ENCODE measurements at places on chromosomes 6 and 20.
A peak's percentile ranks its signal among the peaks of the same experiment; 100 is the strongest.

GRCh38 chr6:5956939-5957338 is 49.8 kb downstream of the NRN1 start:
- DNase-seq: no peak

DNA sequence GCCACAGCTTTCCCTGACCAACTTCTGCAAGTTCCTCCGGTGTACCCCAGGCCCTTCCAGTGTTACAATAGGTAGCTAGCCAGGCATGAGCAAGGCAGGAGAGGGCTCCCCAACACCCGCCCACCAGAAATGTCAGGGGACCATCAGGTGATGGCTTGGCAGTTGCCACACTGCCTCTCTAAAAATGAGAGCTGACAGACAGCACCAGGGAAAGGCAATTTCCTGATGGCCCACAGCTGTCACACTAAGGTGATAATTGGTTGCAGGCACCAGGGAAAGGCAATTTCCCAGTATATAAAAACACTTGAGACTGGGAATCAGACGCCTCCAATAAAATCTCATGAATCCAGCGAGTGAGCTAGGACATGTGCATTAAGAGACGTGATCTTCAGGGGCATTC is 49.9 kb downstream of the PXDC1 start:
- no peak for DNase-seq

GRCh38 chr20:43722153-43722505 is 4.7 kb downstream of the GTSF1L start:
- no peak for DNase-seq

- DNase-seq: no peak
Observed at GRCh38 chr6:52588087-52588709, 11.3 kb upstream of the TRAM2 start.

DNA sequence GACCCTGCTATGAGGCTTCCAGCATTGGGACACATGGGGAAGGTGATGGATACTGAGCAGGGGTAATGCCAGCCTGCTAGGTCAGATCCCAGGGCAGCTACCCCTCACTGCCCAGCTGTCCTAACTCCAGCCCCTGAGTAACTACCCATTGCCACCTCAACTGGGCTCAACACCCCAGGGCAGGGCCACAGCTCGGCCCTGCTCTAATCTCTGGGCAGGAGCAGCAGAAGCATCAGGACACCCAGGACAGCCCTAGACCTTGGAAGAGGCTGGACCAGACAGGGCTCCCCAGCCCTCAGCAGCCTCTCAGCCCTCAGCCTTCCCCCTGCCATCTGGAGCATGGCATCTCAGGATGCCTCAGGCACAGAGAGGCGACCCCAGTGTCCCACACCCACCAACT is 67.4 kb upstream of the TOP1 start:
- DNase-seq: no peak

- DNase-seq: peak; percentile 5
Observed at GRCh38 chr6:48472091-48472490, 361.1 kb upstream of the PTCHD4 start.

GRCh38 chr20:51569815-51570738 is 27.6 kb upstream of the NFATC2 start:
- no peak for DNase-seq

DNA sequence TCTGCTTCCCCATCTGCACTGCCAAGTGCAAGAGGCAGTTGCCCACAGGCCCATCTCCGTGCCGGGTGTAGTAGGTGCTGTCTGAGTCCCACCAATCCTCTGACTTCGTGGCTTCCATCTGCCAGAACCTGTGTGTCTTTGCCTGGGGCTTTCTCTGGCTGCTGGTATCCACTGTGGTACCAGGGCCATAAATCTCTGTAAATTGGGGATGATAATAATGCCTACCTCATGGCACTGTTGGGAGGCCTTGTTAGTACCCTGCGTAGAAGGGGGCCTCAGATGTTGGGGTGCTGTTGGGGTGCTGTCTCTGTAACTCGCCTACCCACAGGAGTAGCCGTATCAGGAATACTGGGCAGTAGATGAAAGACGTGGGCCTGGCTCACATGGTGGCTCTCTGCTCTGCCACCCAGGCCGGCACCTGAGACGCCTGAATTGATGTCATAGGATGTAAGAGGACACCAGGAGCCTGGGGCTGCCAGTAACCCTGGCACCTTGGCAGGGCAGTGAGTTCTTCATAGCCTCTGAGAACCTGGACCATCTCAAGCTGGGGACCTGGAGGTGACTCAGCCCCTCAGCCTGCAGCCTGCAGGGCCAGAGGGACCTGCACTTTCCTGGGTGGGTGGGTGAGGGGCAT is 94.1 kb upstream of the RNF24 start:
- no peak for DNase-seq

GRCh38 chr20:54172532-54172855 is 1.3 kb downstream of the CYP24A1 start:
- DNase-seq: no peak

DNA sequence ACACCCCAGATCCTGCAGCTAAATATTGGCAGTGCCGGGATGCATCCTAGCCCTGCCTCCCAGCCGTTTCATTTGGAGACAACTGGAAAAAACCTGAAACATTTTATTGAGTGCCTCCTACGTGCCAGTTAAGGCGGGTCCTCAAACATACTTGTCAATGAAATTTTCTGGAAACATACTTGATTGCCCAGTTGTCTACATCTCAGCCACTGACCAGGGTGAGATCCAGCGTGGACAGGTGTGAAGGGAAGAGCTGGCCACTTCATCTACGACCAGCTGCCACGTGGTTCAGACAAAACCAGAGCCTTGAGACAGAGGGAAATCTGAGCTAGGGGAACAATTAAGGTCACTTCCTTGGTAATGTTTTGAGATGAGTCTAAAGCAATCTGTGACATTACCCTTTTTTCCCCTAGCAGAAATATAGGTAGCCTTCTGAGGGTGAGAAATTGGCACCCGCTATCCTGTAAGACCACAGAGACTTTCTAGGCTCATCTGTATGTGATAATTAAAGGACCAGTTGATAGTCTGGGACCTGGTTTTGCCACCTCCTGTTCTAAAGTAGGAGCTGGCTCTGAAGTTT is 116.3 kb upstream of the MTHFD1L start:
- no peak for DNase-seq

DNA sequence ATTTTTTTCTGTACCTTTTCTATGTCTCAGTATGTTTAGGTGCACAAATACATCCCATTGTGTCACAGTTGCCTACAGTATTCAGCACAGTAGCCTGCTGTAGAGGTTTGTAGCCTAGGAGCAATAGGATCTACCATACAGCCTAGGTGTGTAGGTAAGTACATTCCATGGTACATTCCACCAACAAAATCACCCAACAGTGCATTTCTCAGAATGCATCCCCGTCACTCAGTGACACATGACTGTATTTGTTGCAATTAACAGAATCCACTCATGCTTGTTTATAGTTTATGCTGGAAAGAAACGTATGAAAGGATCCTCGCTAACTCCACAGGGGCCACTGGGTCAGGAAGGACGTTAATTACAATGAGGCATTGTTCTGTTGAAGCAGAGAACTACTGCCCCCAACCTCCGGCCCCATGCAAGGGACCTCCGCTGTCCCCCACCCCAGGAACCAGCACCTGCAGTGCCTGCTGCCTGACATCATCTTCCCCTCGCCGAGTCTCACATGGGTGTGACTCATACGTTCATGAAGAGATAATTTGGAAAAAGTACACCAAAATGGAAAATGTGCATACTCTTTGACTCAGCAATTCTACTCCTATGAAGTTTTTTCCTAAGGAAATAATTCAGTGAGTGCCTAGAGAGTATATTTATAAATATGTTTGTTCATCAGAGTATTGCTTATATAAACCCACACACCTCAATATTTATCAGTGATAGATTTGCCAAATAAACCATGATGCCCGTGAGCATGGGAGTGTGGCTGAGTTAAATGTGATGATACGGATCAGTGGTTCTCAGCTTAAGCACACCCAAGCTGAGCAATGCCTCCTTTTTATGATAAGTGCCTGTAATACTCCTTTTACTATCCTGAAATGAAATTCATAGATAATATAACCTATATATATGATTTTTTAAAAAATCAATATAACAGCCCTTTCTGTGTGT is 156.4 kb upstream of the ECI2 start:
- peak; percentile 61 for DNase-seq

DNA sequence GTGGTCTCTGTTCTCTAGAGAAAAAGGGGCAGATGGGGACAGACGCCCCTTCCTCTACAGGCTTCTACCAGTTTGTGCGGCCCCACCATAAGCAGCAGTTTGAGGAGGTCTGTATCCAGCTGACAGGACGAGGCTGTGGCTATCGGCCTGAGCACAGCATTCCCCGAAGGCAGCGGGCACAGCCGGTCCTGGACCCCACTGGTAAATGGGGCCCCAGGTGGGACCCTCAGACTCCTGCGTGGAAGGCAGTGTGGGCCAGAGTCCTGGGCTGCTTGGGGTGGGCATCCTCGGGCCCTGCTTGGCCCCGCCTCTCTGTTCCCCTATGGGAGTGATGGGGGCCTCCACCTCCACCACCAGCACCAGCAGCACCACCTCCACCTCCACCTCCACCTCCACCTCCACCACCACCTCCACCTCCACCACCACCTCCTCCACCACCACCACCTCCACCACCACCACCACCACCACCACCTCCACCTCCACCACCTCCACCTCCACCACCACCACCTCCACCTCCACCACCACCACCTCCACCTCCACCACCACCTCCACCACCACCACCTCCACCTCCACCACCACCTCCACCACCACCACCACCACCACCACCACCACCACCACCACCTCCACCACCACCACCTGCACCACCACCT is 3.2 kb upstream of the TNFRSF6B start:
- DNase-seq: no peak

DNA sequence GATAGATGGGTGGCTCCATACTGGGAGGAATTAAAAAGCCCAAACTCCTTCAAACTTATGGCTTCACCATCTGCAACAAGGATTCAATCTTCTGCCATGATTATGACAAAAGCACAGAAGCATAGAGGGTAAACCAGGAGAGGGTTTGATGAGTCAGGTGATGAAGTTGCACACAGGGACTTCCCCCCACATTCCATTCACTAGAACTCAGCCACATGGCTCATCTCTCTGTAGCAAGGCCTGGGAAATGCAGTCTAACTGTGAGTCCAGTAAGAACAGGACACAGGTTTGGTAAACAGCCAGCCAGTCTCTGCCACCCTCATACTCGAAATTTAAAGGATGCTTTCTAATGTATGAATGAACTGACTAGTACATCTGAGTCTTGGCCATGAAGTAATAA is 142.9 kb downstream of the HIVEP2 start:
- DNase-seq: peak; percentile 97

DNA sequence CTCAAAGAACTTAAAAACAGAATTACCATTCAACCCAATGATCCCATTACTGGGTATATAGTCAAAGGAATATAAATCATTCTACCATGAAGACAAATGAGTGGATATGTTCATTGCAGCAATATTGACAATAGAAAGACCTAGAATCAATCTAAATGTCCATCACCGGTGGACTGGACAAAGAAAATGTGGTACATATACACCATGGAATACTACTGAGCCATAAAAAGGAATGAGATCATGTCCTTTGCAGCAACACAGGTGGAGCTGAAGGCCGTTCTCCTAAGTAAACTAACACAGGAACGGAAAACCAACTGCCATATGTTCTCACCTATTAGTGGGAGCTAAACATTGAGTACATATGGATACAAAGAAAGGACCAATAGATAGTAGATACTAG is 576.7 kb upstream of the CITED2 start:
- DNase-seq: no peak

GRCh38 chr6:13733178-13733887 is 21.7 kb upstream of the RANBP9 start:
- peak; percentile 84 for DNase-seq

DNA sequence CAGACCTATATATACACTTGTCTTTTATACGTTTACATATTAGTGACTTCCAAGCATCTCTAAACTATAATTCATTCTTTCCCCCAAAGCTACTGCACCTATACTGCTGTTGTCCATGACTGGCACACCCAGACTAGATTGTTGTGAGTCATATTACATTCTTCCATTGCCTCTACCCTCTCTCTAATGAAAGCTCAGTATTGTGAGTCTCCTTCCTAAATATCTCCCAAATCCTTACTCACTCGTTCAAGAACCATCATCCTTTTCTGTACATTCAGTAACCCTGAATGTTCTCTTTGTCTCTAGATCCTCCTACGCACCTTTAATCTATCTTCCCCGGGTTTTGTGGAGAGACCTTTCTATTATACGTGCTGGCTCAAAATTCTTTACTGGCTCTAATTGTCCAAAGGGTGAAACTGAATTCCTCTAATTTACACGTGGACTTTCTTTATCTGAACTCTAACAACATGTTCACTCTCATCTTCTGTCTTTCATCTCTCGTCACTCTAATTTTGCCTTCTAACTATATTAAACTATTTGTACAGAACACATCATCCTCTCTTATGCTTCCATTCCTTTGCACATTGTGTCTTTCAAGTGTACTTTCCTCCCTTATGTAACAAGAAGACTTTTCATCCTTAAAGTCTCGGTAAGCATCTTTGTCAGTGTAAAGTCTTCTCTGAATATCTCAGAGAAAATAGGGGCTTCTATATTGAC is 109.3 kb downstream of the IBTK start:
- no peak for DNase-seq

DNA sequence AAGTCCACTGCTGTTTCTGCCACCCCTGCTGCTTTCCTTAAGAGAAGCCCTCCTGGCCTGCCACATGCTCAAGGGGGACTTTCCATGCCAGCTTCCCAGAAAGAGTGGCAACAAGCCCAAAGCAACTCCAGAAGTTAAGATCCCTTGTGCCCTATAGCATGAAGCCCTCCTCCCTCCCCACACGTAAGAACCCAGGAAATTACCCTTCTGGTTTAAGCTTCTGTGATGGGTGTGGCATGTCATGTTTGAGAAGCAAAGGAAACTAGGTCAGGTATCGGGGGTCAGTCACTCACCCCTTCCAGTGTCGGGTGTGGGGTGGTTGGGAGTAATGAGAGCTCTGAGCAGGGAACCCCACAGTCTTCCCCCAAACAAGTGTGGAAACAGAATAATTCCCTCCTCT is 196.1 kb downstream of the LRFN2 start:
- no peak for DNase-seq

DNA sequence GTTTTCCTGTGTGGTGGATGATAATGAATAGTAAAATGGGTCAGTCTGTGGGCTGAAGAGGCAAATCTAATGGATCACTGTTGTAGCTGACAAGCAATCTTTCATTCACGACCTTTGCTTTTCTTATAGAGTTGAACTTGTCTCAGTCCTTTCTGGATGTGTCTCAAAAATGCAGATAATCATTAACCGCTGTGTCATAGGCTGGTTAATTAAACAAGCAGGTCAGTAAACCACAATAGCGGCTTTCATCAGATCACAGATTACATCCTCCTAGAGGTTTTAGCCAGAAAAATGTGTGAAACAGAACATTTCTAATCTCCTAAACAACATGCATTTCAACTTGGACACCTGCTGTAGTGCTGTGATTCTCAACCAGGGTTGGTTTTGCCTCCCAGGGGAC is 2.5 kb upstream of the METTL24 start:
- DNase-seq: no peak

DNA sequence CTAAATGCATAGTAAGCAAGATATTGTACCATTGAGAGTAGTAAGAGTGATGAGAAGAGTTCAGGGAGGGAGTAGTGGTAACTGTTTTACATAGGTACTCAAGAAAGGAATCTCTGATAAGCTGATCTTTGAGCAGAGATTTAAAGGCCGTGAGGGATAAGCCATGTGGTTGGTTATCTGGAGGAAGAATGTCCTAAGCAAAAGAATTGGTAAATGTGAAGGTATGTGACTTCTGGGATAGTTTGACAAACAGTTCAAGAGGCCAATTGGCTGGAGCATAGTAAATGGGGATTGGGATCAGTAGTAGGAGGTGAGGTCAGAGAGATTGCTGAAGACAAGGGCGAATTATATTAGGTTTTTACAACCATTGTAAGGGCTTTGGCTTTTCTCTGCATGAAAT is 40.1 kb downstream of the PLCB1 start:
- no peak for DNase-seq
